NCI-H1105 (cell line): ENCODE measurements at places on chromosomes 6 and 20.

GRCh38 chr6:34909320-34909883 lies 20.3 kb downstream of the ANKS1A start:
- DNase-seq: no peak

DNA sequence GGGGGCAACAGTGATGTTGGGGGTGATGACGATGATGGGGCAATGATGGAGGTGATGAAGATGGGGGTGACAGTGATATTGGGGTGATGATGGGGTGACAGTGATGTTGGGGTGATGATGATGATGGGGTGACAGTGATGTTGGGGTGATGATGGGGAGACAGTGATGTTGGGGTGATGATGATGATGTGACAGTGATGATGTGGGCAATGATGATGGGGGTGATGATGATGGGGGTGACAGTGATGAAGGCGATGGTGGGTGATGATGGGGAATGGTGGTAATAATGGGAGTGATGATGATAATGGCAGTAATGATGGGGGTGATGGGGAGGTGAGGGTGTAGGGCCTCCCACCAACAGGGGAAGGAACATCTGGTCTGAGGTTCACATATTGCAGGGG lies 150.6 kb downstream of the ERMARD start:
- DNase-seq: no peak

DNA sequence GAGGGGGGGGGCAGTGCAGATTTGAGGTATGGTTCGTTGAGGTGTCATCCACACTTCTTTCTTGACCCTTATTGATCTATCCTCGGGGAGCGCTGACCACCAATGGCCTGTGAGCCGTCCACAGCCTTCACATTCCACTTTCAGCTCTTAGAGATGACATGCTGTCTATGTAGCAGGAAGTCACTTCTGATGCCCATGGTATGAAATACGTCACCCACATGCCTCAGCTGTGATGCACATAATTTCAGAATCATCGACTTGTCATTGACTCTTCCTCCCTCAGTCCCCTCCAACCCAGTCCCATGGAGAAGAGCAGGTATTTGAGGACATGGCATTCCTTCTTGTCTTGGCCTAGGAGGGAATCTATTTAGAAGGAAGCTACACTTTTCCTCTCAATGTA lies 4.7 kb upstream of the ADGRF5 start:
- no peak for DNase-seq

- no peak for DNase-seq
These were observed 10.2 kb upstream of the CHRNA4 start for GRCh38 chr20:63371291-63371865.

DNA sequence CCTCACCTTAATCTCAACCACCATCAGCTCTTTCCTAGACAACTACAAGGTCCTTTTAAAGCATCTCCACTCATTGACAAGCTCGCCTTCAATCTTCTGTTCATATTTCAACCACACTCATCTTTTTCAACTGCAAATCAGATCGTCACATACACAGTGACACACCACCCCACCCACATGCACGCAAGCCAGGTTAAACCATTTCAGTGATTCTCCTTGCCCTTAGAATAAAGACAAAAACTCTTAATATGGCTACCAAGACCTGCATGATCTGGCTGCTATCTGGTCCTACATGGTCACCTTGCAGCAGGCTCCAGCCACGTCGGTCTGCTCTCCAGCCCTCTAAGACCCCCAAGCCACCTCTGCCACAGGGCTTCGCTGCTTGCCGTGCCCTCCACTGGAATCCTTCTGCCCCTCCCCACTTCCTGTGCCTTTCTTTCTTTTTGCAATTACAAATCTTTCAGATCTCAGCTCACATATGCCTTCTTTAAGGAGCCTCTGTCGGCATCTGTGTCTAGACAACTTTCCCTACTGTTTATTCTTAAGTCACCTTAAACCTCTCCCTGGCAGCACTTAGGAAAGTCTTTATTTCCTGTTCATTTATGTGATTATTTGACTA lies 507.3 kb upstream of the ARID1B start:
- DNase-seq: no peak

DNA sequence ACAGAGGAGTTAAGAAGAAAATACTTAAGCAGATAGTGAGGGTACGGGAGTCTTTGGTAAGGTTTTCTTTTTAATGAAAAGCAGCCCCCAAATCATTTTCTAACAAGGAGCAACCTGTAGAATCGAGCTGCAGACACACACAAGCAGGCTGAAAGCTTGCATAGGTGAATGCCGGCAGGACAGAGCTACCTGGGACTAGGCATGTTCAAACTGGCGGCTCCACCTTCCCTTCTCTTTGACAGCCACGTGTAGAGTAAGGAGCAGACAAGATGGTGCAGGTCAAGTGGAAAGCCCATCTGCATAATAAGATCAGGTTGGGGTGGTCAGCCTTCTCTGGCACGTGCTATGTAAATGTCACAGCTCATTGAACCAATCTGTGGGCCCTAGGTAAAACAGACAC lies 1292.4 kb downstream of the EPHA7 start:
- DNase-seq: no peak

DNA sequence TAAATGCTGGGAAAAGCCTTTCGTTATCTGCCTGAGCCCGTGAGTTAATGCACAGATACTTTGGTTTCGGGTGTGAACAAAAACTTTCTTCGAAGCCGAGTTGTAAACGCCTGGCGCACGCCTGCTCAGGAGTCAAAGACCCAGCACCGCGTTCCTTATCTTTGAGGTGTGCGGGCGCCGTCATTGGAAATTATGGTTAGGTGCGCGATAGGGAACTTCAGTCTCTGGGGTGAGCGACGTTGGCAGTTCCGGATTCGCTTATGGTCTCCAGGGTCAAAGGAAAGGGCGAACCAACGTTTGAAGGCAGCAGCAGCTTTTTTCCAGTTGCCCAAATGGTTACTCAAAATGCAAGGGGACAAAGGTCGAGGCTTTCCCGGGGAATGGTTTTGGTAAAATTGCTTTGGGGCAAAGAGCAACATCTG lies 853 bp downstream of the SLC22A3 start:
- no peak for DNase-seq

DNA sequence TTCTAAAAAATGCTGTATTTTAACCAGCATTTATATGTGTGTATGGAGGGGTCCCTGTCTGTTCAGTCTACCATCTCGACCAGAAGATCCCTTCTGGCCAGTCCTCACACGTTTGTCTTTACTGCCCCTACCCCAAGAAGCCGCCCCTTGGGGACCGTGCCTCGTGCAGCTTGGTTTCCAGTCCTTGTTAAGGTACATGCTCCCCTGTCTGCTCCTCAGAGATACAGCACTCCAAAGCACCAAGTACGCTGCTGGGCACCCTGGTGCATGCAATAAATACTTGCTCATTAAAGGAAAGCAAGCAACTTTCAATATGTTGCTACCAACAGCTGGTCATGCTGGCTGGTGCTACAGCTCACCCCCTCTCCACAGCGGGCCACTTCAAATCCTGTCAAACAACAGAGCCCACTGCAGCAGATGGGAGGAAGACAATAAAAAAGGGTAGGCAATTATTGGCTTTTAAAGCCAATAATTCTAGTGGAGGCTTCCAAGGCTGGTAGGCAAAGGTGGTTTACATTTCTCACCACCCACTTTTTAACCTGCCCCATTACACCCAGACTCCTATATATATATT lies 61.6 kb downstream of the PSMG4 start:
- peak; percentile 23 for DNase-seq

- DNase-seq: no peak
These were observed 10.1 kb downstream of the CRYBG1 start for GRCh38 chr6:106370639-106371038.

DNA sequence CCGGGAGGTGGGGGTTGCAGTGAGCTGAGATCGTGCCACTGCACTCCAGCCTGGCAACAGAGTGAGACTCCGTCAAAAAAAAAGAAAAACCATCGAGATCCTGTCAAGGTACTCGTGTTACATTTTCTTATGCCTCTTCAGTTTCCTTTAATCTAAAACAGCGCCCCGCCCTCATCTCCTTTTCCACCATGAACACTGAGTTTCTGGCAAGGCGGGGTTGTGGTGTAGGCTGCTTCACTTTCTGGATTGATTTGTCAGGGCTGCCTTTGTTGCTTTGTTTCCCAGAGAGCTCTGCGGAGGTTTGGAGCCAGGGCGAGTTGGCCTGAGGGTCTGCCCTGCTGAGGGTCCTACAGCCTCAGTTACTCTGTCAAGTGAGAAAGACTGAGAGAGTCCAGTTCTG lies 8.9 kb downstream of the ITPR3 start:
- no peak for DNase-seq

- no peak for DNase-seq
These were observed 52.6 kb upstream of the SLC22A1 start for GRCh38 chr6:160069050-160069454.

DNA sequence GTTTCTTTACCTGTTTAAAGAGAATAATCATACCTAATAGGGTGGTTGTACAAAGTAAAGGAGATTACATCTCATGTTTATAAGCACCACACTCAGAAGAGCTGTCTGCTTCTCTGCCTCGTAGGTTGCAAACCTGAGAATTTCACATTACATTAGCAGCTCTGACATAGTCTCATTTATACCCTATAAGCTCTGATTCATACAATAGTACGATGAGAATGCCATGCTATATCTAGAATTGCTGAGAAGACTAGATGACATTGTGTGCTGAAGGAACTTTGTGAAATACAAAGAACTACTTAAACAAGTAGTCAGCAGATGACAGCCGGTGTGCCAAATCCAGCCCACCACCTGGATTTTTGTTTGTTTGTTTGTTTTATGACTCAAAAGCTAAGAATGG lies 121.2 kb downstream of the ADAT2 start:
- DNase-seq: no peak

DNA sequence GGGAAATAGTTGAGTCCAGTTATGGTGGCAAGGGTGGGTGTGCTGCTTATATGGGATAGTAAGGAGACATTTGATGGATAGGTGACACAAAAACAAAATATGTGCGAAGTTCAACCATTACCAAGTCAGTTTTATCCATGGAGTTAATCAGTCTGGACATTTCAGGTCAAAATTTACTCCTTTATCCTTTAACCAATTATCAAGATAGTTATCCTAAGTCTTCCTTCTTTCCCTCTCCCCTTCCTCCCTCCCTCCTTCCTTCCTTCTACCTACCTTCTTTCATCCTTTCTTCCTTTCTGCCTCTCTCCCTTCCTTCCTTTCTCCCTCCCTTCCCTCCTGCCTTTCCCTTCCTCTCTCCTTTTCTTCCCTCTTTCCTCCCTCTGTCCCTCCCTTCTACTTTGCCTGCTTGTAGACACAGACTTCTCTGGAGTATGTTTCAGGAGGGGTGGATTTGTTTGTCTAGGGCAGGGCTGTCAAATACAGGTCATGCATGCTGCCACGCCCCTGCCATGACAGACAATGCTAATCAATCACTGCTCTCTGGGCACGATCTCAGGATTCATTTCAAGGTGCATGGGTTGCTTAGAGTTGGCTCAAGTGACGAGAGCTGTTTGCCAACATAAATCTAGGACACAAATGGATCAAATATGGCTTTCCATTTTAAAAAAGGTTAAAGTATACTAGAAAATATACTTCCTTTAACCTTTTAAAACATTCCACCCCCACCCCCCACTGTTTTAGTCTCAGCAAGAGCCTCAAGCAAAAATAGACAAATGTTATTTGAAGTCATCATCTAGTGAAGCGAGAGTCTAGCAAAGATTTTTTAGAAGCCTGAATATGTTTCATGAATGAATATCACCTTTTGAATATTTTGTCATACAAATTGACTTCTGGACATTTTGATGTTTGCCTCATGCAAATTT lies 281.6 kb upstream of the CITED2 start:
- DNase-seq: no peak

- DNase-seq: no peak
These were observed 293.1 kb upstream of the KCNQ5 start for GRCh38 chr6:72328775-72329174.

DNA sequence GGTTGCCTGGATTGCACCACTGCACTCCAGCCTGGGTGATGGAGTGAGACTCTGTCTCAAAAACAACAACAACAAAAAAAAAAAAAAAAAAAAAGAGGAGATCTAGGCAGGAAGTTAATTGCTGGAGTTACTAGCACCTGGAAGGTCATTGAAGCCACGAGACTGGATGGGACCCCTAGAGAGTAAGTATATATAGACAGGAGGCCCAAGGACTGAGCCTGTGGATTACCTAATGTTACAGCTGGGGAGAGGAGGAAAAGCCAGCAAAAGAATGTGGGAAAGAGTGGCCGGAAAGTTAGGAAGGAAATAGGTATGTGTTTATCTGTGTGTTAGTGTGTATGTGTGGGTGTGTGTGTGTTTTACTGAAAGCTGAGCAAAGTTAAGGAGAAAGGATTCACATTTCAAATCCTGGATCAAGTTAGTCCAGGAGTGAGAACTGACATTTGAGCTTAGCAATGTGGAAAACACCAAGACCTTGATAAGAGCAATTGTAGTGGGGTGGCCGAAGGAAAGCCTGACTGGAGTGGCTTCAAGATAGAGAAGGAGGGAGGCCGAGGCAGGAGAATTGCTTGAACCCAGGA lies 38.4 kb downstream of the ANKRD6 start:
- no peak for DNase-seq

DNA sequence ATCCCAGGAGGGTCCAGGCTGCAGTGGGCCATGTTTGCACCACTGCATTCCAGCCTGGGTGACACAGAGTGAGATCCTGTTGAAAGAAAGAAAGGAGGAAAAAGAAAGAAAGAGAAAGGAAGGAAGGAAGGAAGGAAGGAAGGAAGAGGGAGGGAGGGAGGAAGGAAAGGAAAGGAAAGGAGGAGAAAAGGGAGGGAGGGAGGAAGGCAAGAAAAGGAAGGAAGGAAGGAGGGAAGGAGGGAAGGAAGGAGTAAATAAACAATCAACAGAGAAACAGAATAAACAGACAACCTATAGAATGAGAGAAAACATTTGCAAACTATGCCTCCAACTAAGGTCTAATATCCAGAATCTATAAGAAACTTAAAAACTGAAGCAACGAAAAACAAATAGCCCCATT lies 11.6 kb upstream of the PHACTR1 start:
- DNase-seq: no peak

- DNase-seq: no peak
These were observed 186.8 kb downstream of the CDH26 start for GRCh38 chr20:60144974-60145527.

DNA sequence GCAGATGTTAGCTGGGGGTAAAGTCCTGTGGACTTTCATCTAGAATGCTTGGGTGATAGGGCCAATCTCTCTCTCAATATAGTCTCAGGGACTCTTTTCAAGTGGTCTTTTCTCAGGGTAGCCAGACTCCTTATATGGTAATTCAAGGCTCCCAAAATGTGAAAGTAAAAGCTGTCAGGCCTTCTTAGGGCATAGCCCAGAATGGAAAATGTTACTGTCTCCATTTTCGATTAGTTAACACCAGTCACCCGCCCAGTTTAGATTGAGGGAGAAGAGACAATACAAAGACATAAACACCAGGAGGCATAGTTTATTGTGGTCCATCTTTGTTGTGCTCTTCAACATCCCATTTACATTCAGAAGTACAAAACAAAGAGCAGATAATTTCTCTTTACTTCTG lies 295.8 kb downstream of the EPHA7 start:
- DNase-seq: no peak

- peak; percentile 13 for DNase-seq
These were observed 206.9 kb downstream of the IBTK start for GRCh38 chr6:82040405-82041221.

GRCh38 chr6:5302995-5303622 lies 41.8 kb downstream of the FARS2 start:
- DNase-seq: no peak

DNA sequence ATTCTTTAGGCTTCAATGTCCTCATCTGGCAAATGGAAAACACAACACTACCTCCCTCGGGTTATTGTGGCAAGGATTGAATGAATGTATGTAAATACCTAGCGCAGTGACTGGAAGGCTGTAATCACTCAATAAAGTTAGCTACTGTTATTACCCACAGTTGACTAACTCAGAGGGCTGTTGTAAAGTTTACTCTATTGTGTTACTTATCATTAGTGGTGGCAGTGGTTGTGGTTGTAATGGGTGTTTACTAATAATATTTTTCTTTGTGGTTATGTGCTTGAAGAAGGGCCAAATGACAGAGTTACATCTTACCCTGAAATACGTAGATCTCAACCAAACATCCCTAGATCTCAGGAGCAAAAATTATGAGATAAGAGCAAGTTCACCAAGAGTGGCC lies 42.0 kb upstream of the PXDC1 start:
- DNase-seq: no peak
